ENCODE measurements at places on chromosomes 6 and 20. TPM values are rescaled to one million over a fixed set of nuclear protein-coding genes. Genes with fewer than 3 reads are reported as not detected.

The PROKR2 gene
- total RNA-seq, result 0.44 TPM

DNA sequence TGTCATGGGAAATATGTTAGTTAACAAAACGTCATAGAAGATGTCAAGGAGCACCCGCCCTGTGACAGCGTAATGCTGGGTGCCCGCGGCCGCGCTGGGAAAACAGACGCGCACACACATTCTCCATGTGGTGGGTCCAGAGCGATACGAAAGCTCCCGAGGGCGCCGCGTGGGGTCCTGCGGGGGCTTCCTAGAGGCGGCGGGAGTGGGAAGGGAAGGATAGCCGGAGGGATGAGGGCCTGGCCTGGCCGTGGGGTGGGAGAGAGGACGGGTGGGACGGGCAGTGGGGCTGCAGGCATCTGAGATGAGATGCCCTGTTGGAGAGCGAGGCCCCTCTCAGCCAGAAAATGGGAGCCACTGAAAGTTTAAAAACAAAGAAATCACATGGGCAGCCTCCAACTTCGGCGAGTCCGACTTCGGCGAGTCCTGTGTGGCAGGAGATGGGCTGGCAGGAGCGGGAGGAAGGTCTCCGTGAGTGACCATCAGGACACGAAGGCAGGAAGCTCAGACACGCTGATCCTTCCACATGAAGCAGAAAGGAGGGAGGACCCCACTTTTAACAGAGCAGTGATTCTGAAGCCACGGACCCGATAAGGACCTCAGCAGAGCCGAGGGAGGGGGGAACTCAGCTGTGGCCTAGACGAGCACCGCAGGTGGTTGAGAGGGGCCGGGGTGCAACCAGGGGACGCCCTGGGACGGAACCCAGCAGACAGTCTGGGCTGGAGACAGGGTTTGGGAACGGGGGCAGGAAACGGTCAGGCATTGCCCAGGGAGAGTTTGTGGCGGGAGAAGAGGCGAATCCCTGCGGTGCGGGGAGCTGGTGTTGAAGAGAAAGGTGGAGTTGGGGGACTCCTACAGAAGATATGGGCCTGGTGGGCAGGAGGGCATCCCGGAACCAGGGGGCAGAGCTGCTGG is 114.1 kb upstream of the FRMD1 start:
- DNase-seq, result peak; percentile 26

- no peak for DNase-seq
These were observed 73.5 kb downstream of the EYS start for GRCh38 chr6:65633501-65633900.

The DEF6 gene
- 5.6 TPM for total RNA-seq

GRCh38 chr20:37411408-37412219 is 65.7 kb downstream of the SRC start:
- no peak for DNase-seq

All from H9 (cell line).